ENCODE measurements at places on chromosomes 6 and 20.

- peaks cover 32% of the 10 kb centered on the region for H3K4me1 ChIP-seq
- H3K4me3 ChIP-seq = no peak overlapping the region
- no peak overlapping the region for H3K27ac ChIP-seq
- DNase-seq = no peak
Measured at GRCh38 chr6:35061651-35062410, 79.3 kb downstream of the TCP11 start.

DNA sequence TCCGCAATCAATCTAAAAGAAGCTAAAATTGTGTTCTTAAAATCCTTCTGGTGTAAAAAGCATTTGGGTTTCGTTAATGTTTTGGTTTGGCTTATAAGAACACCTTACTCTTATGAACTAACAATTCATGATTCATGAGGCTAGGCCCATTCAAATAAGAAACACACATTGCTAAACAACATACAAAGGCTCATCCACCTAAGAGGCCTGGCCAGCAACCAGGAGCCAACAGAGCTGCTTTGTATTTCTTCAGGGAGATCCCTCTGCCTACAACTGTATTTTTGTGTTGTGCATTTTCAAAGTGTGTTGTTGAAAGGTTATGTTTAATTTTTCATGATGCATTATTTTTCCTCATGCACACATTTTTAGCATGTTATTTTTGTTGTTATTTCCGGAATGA is 98.6 kb downstream of the PTPRK start:
- no peak for DNase-seq
- H3K36me3 ChIP-seq = no peaks in the 10 kb centered on the region
- peaks cover 32% of the 10 kb centered on the region for H3K4me1 ChIP-seq
- no peak overlapping the region for H3K4me3 ChIP-seq

GRCh38 chr6:89087881-89088280 is 7.3 kb downstream of the PNRC1 start:
- DNase-seq = no peak
- H3K4me1 ChIP-seq = peaks cover 45% of the 10 kb centered on the region
- no peaks in the 10 kb centered on the region for H3K27me3 ChIP-seq
- H3K4me3 ChIP-seq = no peak overlapping the region

DNA sequence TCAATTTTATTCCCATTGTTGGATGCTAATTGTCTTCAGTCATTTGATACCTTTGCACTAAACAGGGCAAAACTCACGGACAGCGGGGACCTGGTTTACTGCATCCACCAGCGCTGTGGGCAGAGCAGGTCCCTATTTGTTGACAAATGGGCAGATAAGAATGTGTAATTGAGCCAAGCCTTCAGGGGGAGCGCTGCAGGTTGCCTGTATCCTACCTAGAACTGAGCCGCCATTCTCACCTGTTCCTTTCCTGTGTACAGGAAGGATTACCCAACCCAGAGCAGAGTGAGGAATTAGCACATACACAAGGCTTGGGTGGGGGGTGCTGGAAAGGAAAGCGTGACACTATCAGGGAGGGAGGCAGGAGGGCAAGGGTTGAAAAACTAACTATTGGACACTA is 89.1 kb upstream of the FOXA2 start:
- no peak overlapping the region for H3K4me3 ChIP-seq
- no peak for DNase-seq
- no peaks in the 10 kb centered on the region for H3K36me3 ChIP-seq
- no peaks in the 10 kb centered on the region for H3K4me1 ChIP-seq

GRCh38 chr6:128259730-128260685 is 260.4 kb downstream of the PTPRK start:
- DNase-seq = no peak
- peak overlapping the region; percentile 5 for H3K4me3 ChIP-seq
- no peak overlapping the region for H3K27ac ChIP-seq
- no peaks in the 10 kb centered on the region for H3K27me3 ChIP-seq
- no peaks in the 10 kb centered on the region for H3K4me1 ChIP-seq
- H3K36me3 ChIP-seq = no peaks in the 10 kb centered on the region

Measured in sigmoid colon (tissue), 7 donors.